Glutamatergic neuron (in vitro differentiated cells): ENCODE measurements at places on chromosomes 5 and 9.

- DNase-seq = no peak
These were observed 93.3 kb downstream of the RAPGEF6 start for GRCh38 chr5:131541762-131542161.

DNA sequence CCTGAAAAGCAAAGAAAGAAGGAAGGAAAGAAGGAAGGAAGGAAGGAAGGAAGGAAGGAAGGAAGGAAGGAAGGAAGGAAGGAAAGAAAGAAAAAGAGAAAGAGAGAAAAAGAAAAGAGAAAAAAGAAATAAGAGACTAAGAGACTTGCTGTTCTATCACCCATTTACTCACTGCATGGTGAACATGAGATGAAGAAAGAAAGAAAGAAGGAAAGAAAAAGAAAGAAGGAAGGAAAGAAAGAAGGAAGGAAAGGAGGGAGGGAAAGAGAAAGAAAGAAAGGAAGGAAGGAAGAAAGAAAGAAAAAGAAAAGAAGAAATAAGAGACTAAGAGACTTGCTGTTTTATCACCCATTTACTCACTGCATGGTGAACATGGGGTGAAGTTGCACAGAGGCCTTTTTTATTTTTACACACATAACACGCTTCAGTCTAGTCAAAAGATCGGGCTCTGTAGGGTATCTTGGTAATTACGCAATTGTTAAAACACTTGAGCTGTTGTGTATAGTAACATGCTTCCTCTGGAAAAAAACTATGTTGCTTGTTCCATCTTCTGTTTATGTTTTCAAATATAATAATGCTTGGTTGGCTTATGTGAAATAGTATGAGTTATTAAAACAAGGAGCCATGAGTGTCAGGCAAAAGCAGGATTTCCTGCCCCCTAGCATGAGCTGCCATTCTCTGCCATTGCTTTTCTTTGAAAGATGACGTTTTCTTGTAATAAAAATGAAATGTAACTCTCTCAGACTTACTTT lies 119.3 kb upstream of the ZNF608 start:
- DNase-seq = no peak

DNA sequence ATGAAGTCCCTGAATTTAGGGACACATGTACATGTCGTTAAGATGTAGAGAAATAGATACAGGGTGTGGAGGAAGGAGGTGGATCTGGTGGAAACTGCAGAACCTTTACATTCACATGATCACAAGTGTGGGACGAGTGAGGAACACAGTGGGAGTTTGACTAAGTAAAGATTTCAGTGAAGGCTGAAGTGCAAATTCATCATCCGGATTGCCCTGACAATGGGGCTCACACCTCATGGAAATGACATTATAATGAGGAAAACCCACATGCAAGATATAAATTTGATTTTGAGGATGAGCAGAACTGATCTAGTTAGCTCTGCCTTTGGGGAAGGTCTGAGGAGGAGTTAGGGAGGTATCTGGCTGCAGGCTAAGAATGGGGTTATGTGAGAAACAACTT lies 173.9 kb downstream of the FSTL4 start:
- no peak for DNase-seq

DNA sequence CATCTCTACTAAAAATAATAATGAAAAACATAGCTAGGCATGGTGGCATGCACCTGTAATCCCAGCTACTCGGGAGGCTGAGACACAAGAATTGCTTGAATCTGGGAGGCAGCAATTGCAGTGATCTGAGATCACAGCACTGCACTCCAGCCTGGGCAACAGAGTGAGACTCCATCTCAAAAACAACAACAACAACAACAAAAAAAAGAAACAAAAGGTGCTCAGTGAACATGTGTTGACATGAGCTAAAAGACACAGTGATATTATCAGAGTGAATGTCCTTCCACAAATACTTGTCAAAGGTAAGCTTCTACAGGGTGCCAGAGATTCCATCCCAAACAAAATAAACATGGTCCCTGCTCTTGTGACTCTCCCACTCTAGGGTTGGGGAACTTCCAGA lies 75.2 kb upstream of the LMX1B start:
- no peak for DNase-seq

- no peak for DNase-seq
These were observed 83.3 kb downstream of the EGFLAM start for GRCh38 chr5:38341641-38342040.

- no peak for DNase-seq
These were observed 217.7 kb downstream of the DEPDC1B start for GRCh38 chr5:60482301-60482700.

DNA sequence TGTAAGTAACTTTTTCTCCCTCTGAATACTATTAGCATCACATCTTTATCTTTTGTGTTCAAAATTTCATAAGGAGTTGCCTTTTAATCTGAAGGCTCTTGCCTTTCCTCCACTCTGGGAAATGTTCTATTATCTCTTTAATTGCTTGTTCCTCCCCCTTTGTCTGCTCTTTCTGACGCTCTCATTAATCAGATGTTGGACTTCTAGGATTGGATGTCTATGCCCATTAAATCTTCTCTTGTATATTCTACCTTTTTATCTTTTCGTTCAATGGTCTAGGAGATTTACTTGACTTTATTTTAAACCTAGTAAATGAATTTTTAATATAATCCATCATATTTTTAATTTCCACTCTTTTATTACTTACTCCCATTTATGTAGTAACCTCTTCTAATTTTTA lies 76.7 kb downstream of the MARCHF3 start:
- DNase-seq = no peak

DNA sequence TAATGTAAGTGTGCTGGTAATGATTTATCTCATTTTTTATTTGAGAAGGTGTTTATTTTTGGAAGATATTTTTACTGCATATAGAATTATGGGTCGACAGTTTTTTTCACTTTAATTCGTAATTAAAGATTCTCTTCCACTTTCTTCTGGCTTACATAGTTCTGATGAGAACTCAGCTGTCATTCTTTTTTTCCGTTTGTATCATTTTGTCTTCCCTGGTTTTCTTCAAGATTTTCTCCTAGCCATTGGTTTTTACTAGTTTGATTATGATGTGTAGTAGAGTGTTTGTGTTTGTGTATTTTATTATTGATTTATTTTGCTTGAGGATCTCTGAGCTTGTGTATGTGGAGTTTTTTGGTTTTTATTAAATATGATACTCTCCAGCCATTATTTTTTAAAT lies 21.7 kb downstream of the SLF1 start:
- DNase-seq = no peak

DNA sequence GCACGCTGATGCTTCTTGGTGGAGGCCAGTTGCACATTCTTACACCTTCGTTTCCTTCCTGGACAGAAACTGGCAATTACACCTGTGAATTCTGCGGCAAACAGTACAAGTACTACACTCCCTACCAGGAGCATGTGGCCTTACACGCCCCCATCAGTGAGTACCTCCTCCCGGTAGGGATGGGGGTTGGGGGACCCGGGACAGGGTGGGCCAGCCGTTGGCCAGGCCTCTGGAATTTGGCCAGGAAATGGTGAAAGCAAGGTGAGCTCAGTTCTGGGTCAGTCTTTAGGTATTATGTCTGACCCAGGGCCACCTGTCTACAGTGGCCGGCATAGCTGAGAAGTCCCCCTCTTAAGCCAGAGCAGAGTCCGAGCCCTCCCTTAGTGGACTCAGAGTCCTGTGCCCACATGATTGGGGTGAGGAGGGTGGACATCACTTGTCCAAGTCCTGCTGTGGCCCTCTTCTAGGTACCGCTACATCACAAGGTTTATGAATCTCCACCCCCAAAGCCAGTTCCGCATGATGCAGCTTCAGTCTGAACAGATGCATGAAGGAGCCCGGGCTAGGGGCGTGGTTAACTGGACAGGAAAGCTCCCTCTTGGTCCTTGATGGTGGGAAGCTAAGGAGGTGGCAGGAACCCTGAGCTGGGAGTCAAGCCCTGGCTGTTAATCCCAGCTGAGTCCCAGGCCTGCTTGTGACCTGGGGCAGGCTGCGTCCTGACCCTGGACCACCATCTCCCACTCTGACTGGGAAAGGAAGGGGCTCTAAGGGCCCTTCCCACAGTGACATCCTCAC lies 61.3 kb downstream of the AMBP start:
- no peak for DNase-seq

DNA sequence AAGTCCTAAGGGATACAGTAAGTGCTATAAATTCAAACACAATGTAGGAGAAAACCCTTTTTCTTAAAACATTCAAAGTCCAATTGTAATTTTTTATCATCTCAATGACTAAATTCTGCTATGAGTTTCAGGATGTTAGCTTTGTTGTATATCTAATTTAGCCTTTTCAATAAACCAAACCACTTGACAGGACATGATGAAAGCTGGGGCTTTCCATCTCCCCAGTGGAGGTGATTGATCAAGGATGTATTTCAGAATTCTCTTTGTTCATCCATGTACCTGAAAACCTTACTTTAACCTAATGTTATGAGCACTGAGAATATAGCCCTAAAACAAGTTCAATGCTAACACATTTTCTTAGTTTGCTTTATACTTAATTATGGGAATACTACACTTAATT lies 639.0 kb upstream of the ITGA1 start:
- no peak for DNase-seq

DNA sequence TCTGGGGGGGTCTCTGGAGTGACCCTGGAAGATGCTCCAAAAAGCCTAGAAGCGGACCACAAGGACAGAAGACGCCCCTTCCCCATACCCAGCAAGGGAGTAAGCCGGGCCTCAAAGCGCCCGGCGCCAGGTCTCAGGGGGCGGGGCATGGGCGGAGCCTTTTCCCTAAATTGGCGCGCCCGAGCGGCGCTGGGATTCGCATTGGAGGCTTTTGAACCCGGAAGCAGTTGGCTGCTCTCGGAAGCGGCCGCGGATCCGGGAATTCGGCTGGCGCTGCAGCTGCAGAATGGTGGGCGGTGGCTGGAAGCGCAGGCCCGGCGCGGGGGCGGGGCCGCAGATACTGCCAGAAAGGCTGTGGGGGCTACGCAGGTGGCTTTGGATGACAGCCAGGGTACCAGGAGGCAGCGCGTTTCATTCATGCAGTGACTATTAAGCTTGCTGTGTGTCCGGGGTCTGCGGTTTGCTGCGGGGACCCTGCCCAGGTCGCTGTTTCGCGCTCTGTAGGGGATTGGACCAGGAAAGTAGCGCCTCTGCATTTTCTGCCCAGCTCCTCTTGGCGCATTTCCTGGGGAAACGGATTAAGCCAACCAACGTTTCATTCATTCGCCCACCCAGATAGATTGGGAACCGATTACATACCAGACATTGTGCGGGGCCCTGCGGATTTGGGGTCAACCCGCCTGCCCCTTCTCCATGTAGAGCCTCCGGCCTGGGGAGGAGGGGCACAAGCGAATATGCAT lies 83.0 kb upstream of the FREM1 start:
- peak; percentile 92 for DNase-seq

DNA sequence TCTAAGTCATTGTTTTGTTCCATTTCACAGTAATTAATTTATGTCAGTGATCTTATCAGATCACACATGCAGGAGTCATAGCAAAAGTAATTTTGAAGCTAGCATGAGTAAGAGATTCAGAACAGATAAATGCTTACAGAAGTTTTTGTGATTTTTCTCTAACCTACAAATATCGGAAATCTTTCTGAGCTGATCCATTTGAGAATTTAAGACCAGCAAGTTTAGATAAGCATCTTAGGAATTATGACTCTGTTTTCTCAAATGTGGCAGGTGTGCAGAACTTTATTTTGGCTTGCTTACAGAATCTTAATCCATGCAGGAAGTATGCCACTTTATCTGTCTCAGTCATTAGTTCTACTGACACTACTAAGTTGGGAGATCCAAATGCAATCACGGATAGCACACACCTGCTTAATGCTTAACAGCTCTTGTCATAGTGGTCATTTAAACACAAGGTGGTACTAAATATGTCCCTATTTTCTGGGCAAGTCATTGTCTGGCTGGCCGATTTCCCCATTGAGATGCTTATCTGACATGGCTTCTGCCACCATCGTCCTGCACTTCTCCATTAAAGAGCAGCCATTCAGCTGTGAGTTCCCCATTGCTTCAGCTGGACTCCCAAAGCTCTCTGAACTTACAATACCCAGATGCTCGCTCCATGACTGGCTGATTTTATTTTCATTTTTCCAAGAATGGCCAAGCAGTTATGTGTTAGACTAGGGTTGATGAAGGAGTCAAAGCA lies 305.4 kb upstream of the NUDT12 start:
- DNase-seq = no peak

- peak; percentile 18 for DNase-seq
These were observed 25.8 kb downstream of the LHX3 start for GRCh38 chr9:136179101-136179616.

DNA sequence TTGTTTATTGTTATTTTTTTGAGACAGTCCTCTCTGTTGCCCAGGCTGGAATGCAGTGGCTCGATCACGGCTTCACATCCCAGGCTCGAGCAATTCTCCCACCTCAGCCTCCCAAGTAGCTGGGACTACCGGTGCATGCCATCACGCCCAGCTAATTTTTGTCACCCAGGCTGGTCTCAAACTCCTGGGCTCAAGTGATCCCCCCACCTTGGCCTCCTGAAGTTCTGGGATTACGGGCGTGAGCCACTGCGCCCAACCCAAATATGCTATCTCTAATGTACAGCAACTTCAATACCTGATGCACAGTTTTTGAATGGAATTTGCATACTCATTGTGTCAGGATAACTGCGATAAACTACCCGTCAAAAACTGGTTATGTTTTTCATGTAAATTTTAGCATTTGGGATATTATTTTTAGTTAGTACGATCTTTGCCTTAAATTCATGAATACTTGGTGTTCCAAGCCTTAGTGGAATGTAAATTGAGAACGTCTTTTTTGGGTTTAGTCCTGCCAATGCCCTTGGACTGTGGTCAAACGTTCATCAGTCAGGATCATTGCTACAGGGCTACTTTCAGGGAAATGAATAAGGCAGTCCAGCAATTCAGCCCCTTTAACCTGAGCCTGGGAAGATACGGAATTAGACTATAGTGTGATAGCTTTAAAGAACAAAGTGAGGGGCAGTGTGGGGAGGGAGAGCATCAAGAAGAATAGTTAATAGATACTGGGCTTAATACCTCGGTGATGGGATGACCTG lies 4.4 kb downstream of the UGCG start:
- no peak for DNase-seq

- DNase-seq = no peak
These were observed 22.1 kb downstream of the JADE2 start for GRCh38 chr5:134547579-134547978.

DNA sequence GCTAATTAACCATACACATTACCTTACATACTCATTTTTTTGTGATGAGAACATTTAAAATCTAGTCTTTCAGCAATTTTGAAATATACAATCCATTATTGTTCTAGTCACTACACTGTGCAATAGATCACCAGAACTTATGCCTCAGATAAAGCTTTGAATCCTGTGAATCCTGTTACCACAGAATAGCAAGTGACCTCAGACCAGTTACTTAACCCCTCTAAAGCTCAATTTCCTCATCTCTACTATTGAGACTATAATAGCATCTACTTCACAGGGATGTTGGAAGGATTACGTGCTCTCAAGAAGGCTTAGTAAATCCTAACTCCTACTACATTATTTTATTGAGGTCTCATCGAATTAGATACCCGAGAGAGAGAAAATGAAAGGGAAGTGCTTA lies 60.2 kb upstream of the PIP5K1B start:
- no peak for DNase-seq

DNA sequence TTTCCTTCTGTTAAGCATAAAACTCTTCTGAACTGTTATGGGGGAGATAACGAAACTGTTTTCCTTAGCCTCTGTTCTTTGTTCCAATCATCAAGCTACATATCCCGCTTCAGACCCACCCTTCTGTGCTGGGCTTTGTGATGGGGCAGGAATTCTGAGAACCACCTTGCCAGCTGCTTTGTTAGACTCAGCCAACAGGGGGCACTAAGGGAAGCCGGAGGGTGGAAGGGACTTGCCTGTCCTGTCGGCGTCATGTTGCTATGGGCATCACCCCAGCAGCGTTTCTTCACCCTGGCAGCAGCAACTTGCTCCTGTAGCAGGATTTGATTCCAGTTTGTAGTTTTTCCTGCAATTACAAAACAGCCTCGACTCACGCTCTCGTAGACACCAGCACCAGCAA lies 169.1 kb downstream of the CAAP1 start:
- DNase-seq = peak; percentile 74
